ENCODE measurements at places on chromosomes 5 and 9.

GRCh38 chr5:68661237-68661636, 432.6 kb upstream of the SLC30A5 start:
- DNase-seq: no peak

- DNase-seq: no peak
Observed at GRCh38 chr5:43171451-43171850, 20.6 kb upstream of the NIM1K start.

- peak; percentile 62 for DNase-seq
Observed at GRCh38 chr9:75161116-75161857, 73.0 kb downstream of the OSTF1 start.

GRCh38 chr5:112349371-112349770, 69.7 kb downstream of the EPB41L4A start:
- DNase-seq: no peak

GRCh38 chr5:128711216-128711615, 173.2 kb upstream of the FBN2 start:
- DNase-seq: no peak

Measured in fibroblast of the aortic adventitia (primary cell).